Epithelial cell of prostate (primary cell): ENCODE measurements at places on chromosomes 11 and 22.

DNA sequence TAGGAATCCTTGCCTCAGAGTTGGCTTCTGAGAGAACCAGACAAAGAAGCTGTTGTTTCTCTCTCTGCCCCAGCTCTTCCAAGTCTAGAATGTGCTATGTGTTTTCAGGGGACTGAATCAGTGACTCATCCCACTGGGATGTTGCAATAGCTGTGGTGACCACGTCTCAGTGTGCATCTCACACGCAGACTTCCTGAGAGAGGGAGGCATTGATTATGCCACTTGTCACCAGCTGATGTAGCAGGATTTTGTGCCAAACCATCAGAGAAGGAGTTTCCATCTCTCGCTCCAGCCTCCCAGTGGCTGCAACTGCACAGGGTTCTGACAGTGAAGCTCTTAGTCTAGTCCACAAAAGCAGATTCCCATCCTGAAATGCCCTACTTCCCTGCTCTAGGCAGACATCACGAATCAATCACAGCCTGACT lies 455.8 kb downstream of the MIAT start:
- DNase-seq = peak; percentile 64

- no peak for DNase-seq
Measured at GRCh38 chr11:100680070-100680469, 7.0 kb upstream of the ARHGAP42 start.

- no peak for DNase-seq
Measured at GRCh38 chr22:32318361-32318760, 39.3 kb upstream of the RFPL3 start.

- DNase-seq = no peak
Measured at GRCh38 chr11:78390809-78391208, 26.8 kb downstream of the GAB2 start.

- peak; percentile 18 for DNase-seq
Measured at GRCh38 chr22:50157709-50158375, 12.7 kb upstream of the PANX2 start.

DNA sequence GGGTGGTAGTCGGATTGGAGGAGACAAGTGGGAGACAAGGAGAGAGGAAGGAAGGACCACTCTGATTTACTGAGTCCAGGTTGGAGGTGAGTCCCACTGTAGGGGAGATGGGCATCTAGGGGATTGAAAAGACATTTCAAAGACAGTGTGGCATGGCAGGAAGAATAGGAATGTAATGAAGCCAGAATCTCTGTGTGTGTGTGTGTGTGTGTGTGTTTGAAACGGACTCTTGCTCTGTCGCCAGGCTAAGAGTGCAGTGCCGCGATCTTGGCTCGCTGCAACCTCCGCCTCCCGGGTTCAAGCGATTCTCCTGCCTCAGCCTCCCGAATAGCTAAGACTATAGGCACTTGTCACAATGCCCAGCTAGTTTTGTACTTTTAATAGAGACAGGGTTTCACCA lies 4.2 kb upstream of the CSDC2 start:
- DNase-seq = no peak

GRCh38 chr22:43511276-43511910 lies 99.6 kb downstream of the MPPED1 start:
- no peak for DNase-seq

DNA sequence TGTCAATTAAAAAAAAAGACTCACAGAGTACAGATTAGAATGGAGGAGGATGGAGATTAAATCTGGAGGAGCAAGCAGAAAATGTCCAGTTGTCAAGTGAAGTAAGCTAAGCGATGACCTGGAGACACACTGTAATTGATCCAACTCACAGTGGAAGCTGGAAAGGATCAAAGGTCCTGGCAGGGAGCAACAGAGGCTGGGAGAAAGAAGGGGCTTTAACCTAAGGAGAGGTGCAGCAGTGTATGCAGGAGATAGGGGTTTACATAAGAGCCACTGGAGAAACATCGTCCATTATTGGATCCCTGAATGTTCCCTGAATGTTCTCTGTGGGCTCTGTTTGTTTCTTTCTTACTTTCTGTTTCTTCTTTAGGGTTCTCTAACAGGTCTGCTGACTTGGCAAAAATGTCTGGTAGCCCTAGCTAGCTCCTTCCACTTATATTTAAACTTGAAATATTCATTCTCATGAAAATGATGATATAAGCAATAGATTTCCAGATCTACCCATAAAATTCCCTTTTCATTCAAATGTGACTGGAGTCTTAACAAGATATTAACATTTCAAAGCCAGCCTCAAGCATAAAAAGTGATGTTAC lies 30.1 kb upstream of the CAT start:
- DNase-seq = no peak

DNA sequence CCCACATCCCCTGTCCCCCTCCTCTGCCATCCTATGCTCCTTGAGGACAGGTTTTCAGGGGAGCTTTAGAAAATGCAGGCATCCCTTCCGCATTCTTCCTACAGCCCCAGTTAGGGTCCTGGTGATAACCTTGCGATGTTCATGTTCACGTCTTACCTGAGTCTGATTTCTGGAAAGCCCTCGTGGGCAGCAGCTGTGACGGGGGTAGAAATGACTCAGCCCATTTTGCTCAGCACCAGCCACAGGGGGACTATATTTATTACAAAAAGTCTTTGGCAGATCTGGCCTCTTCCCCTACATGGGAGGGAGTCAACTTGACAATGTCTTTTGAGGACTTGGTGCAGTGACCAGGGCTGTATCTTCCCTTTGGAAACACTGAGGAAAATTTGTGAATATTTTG lies 12.3 kb downstream of the PKNOX2 start:
- no peak for DNase-seq

DNA sequence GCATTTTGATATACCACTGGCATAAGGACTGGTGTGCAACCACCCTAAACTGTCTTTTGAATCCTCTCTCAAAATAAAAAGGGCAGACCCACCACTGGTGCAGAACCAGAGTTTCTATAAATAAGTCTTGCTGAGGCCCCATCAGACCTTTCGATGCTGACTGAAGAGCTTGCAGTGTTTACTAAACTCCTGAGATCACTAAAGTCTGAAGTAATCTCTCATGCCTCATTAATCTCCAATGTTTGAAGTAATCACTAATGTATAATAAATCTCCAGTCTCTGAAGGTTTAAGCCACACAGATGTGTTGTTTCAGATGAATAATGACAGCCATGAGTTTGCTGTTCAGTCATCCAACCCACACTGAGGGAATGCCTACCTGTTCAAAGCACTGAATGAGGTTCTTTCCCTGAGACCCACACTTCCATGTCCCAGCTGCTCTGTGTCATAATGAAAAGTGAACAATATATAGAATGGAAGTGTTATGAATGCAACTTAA lies 50.6 kb upstream of the DEUP1 start:
- DNase-seq = no peak

DNA sequence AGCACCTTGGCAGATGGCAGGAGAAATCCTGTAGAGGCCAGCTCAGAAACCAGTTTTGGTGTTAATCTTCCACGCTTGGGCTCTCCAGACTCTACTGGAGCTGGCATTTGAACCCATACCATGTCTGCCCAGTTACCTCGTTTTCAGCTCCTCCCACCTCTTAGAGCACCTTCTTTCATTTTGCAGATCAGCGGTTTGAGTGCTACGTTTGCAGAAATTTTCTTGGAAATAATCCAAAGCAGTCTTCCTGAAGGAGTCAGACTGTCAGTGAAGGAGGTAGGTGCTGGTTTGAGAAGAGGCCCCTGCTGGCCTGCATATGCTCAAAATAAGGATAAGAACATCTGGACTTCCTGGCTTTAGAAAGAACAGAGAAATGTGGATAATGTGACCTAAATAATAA lies 13.7 kb downstream of the COA4 start:
- no peak for DNase-seq

DNA sequence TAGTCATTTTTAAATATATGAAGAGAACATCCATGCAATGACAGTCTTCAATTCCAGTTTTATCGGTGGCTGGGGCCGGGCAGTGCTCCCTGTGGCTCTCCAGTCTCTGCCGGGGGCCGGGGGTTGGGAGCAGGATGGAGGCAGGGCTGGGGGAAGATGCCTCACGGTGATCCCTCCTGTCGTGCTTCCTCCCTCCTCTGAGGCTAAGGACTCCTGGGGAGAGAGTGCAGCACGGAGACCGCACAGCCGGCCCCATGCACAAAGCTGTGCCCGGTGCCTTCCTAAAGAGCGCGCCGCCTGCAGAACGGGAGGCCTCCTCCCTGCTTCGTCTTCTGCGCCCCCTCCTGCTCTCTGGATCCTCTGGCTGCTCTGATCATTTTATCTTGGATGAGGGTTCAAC lies 20.5 kb downstream of the GAL start:
- no peak for DNase-seq

DNA sequence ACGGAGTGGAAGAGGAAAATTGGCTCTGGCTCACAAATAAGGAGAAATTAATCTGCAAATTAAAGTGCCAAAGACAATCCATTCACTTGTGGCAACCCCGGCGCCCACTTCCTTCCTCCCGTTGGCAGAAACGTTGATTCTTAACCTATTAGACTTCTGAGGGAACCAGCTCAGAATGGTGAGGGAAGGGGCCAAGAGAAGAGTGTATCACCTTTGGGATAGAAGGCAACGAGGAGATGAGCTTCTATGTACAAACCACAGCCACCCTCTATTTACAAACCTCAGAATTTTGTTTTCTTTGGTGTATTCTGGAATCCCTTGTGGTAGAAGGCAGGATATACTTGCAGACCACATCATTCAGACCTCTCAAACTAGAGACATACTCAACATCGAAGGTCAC lies 1.1 kb downstream of the MB start:
- DNase-seq = no peak

GRCh38 chr22:19184276-19184997 lies 5.9 kb upstream of the SLC25A1 start:
- DNase-seq = no peak

DNA sequence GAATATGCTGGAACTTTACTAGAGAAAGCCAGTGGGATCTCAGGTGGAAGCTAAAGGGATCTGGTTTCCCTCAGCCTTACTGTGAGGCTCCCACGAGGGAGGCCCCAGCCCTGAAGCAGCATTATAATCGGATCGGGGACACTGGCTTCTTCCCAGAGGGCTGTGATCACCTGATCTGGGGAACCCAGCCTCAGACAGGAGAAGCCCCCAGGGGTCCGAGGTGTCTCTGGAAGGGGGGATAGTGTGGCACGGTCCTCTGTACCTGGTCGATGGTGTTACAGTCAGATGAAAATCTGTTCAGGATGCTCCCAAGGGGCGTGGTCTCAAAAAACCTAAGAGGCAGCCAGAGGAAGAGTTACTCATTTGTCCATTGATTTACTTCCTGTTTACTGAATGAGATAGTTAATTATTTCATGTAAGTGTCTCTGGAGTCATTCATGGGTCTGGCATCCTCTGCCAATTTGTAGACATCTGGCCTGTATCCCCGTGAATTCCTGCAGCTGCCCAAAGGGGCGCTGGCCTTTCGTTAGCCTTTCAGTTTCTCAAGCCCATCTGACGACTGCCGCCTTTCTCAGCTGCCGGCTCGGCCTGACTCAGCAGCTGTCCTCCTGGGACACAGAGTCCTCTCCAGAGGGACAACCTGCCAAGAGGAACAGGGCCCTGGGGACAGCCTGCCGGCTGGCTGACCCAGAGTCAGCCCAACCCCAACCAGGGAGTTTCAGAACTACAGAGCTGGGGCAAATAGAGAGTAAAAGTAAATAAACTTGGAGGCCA lies 17.0 kb upstream of the KCNJ11 start:
- DNase-seq = no peak

GRCh38 chr11:94956963-94957362 lies 16.4 kb downstream of the CWC15 start:
- no peak for DNase-seq

- DNase-seq = no peak
Measured at GRCh38 chr11:111840143-111840542, 31.2 kb downstream of the ALG9 start.
